ENCODE measurements at places on chromosomes 12 and 14.
A peak's percentile ranks its signal among the peaks of the same experiment; 100 is the strongest.

DNA sequence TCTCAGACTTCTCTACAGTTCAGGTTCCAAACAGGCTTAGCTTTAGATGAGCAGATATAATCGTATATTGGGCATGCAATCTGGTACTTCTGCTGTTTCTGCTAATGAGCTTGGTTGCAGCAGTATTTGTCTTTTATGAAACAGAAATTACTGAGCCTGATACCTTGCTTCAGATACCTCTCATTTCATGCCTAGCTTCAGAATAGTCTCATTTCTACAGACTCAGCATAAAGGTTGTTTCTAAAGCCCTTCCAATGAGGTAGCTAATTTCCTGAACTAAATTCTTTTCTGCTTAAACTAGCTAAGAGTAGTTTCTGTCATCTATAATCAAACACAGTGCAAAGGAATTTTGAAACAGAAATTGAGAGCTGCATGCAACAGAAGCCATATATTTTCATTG is 275.0 kb upstream of the KITLG start:
- DNase-seq, result no peak

DNA sequence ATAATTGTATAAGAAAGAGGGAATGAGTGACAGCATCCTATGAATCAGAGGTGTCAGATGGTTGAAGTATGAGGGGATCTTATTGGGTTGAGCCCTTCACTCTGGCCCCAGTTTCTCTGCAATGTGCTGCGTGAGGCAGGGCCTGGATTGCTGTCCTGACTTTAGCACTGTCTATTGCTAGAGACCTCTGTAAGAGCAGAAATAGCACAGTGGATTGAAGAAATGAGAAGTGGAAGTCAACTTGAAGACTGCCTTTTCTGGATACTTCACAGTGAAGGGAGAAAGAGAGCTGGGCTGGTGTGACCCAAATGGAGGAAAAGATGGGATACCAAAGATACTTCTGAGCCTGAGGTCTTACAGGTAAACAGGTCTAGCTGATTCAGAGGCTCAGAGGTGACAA is 5.8 kb downstream of the ASCL4 start:
- no peak for DNase-seq

DNA sequence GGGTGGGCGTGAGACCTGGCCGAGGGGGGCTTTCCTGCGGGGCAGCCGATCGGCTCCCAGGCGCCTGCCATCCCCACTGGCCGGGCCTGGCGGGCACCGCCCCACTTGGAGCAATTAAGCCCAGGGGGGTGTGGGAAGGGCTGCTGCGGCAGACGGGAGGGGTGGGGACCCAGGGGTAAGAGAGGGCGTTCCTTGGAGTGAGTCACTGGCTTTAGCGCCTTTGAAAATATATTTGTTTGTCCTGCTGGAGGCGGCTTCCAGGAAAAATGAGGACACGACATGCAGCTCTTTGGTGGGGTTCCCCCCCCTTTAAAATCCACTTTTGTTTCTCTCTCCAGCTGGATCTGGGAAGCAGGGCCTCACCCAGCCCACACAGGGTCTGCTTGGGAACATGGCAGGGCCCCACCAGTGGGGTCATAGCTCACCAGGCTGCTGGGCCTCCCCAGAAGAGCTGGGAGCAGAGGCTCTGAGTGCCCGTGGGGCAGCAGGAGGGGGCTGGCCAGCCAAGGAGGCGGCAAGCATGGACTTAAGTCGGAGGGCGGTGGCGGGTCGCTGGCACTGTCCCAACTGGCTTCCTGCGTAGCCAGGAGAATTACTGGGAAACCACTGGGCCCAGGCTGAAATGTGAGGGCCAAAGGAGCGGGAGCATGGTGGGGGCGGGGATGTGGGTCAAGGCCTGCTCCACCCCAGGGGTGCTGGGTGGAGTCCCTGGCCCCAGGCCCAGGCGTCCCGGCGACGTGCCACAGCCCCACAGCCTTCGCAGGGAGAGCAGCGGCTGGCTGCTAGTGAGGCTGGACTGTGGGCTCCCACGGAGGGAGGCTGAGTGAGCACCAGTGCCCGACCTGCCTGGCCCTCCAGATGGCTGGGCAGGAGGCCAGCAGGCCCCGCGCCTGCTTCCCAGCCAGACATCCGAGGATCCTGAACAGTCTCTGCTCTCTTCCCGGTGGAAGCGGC is 128.0 kb downstream of the RFLNA start:
- DNase-seq, result peak; percentile 71

GRCh38 chr14:57274551-57274950 is 5.8 kb downstream of the AP5M1 start:
- DNase-seq, result no peak

- no peak for DNase-seq
Measured at GRCh38 chr12:89493670-89494302, 30.8 kb downstream of the GALNT4 start.

- DNase-seq, result peak; percentile 91
Measured at GRCh38 chr14:103910262-103910935, 17.9 kb upstream of the TDRD9 start.

GRCh38 chr12:50201987-50202521 is 34.9 kb upstream of the CERS5 start:
- no peak for DNase-seq

DNA sequence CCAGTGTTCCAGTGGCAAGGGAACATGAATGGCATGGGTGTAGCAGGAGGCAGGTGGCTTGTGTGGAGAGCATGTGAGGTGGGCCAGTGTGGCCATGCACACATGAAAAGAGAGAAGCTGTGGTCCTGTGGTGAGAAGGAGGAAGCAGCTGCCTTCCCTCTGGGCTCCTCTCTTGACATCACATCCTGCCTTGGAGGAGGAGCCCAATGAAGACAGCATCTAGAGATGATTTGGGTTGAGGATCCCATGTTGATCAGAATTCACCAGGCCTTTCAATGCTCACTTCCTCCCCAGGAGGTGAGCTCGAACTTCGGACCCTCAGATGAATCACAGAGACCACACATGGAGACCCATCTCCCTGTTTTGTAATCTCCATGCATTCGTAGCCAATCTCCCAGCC is 82.6 kb downstream of the LRRC74A start:
- no peak for DNase-seq

DNA sequence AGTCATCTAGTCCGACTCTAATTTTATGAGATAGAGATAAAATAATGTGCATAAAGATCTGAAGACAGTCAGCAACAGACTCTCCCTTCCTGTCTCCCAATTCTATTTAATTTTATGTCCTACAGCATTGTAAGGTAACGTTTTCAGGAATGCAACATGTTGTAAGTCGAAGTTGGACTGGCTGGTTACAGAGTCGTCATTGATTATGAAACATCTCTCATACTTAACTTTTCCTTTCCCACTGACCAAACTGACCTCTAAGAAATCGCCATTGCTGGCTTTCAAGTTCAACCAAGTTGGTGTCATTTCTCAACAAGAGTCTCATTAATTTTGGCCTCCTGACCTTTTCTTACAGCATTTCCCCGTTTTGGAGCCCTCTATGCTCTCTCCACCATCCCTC is 4.9 kb upstream of the RIC8B start:
- DNase-seq, result no peak

- no peak for DNase-seq
Measured at GRCh38 chr12:119157978-119158377, 20.8 kb upstream of the HSPB8 start.

DNA sequence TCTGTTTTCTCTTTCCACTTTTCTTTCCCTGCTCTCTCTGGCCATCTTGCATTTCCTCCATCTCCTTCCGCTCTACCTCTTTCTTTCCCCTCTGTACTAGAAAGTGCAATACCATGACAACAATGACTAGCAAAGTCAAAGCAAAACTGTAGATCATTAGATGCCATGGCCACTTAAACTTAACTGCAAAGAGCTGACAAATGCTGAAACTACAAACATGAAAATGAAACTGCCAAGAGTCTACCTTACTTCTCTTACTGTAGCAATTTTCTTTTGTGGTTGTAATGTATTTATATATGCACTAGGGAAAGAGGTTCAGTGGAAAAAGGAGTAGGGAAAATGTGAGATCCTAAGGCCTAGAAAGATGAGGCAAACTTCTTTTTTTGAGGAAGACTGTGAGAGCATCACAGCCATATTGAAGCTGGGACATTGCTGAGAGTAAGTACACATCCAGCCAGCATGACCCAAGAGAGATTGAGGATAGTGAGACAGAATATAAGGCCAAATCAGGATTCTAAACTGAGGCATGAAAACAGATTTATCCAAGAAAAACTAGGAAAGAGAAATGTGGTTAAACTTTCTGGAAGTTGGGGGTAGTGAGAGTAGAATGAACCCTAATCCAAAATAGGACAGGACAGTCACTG is 276.6 kb upstream of the NAV3 start:
- no peak for DNase-seq

DNA sequence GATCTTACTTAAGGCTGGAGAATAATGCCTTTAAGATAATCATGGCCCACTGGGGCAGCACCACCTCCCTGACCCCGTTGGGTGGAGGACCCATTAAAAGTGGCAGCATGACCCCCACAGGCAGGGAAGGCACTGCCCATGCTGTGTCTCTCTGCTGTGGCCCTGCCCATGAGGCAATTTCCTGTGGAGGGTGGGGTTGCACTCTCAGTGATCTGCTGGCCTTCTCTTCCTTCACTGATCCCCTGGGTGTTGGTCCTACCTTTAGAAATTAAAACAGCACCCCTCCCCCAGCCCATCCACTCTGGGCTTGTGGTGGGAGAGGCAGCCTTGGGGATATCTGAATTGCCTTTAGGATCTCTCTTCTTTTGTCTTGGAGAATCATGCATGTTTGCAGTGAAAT is 17.3 kb downstream of the KLRK1 start:
- DNase-seq, result no peak

DNA sequence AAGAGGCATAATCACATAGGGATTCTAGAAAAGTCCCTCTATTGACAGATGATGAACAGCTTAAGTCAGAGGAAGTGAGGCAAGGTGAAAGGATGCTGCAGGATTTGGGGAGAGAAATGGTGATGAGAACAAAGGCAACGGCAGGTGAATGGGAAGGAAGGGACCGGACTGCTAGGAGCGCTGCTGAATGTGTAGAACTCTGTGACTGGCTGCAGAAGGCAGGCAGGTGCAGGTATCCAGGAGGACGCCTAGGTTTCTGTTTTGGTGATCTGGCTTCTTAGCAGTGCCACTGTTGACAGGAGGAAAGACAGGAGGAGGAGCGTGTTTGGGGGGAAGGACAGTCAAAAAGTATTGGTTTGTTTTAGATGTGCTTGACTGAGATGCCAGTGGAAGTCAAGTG is 58.4 kb upstream of the TTC7B start:
- no peak for DNase-seq

DNA sequence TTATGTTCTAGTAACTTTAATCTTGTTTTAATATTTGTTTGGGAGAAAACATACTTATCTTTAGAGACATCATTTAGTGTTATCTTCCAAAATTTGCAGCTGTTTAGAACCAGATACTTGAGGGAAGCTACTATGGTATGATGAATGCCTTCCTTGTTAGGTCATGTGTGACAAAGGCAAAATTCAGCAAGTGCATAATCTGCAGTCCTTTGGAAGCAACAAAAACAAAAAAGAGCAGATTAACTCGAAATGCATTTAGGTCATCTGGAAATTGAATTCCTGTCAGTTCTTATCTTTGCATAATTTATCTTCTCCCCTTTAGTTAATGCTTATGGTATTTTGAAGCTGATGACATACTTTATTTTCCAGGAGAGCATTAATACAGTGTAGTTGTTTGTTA is 3.5 kb downstream of the FBXO34 start:
- DNase-seq, result peak; percentile 25

- DNase-seq, result no peak
Measured at GRCh38 chr14:74965486-74966153, 10.2 kb upstream of the PGF start.

- DNase-seq, result no peak
Measured at GRCh38 chr12:87866578-87867292, 162.5 kb downstream of the C12orf50 start.

- no peak for DNase-seq
Measured at GRCh38 chr12:47757840-47758583, 668 bp downstream of the RAPGEF3 start.

- DNase-seq, result peak; percentile 50
Measured at GRCh38 chr12:130220706-130221100, 58.4 kb downstream of the FZD10 start.

DNA sequence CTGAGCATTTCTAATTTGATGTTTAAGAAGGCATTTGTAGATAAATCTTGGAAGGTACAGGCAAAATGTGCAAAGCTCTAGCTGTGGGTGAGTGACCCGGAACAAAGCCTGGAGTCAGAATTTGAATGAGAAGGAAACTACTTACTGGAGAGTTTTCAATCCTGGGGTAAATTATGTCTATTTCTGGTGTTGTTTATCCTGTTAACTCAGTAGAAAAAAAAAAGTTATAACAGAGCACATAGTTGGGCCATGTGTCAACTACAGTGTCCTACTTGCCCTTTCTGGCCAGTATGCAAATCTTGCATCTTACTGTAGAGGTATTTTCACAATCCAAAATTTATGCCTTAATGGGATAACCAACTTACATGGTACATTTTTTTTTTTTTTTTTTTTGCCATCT is 182.3 kb downstream of the SYNE2 start:
- DNase-seq, result no peak

- DNase-seq, result peak; percentile 22
Measured at GRCh38 chr14:29822430-29822709, 105.3 kb downstream of the PRKD1 start.

DNA sequence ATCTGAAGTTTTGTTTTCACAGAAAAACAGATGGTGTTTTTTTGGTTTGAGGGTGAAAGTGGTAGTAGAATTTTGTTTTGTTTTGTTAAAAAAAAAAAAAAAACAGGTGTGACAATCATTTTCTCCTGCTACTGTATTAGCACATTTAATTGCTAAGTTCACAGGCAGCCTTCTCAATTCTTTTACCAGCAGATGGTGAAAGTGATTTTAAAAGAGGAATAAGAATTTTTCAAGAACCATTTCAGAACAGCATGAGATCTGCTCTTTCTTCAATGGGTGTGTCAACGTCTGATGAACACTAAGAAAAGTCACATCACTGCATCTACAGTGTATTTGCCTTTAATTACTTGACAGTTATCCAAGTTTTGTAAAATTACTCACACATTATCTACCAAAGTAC is 303.7 kb upstream of the USP15 start:
- DNase-seq, result no peak

DNA sequence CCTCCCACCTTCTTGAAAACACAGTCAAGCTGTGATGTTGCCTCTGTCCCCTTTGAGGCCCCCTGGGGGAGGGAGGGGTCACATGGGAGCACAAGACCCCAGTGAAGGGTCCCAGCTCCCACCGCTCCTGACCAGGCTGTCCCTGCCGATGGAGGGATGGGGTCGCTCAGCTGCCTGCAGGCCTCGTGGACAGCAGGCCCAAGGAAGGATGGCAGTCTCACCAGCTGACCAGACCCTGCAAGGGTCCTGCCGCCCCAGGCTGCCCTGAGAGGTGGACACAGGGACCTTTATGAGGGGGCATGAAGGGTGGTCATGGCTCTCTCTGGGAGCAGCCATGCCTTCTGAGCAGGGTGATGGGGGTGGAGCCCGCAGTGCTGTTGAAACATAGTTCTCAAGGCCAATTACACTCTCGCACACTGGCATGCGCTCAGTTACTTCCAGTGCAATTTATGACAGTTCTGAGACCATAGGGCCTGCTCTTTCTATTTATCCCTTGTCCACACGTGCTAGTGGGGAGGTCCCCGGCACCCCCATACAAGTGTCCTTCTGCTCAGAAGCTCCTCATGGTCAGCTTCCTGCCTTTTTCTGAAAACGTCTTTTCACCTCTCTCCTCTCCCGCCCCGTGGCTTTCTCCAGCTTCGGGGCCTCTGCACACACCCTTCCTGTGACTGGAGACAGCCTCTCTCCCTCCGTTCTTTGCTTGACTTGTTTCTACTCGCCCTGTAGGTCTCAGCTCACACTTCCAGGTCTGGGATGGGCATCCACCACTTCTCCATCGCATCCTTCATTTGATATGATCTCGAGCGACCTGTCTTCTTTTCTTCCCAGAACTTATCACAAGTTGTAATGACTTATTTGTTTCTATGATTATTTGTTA is 313.1 kb downstream of the ADGRD1 start:
- no peak for DNase-seq

- no peak for DNase-seq
Measured at GRCh38 chr12:32504591-32504990, 105.2 kb downstream of the FGD4 start.
